Epithelial cell of esophagus (primary cell): ENCODE measurements at places on chromosomes 11 and 22.

DNA sequence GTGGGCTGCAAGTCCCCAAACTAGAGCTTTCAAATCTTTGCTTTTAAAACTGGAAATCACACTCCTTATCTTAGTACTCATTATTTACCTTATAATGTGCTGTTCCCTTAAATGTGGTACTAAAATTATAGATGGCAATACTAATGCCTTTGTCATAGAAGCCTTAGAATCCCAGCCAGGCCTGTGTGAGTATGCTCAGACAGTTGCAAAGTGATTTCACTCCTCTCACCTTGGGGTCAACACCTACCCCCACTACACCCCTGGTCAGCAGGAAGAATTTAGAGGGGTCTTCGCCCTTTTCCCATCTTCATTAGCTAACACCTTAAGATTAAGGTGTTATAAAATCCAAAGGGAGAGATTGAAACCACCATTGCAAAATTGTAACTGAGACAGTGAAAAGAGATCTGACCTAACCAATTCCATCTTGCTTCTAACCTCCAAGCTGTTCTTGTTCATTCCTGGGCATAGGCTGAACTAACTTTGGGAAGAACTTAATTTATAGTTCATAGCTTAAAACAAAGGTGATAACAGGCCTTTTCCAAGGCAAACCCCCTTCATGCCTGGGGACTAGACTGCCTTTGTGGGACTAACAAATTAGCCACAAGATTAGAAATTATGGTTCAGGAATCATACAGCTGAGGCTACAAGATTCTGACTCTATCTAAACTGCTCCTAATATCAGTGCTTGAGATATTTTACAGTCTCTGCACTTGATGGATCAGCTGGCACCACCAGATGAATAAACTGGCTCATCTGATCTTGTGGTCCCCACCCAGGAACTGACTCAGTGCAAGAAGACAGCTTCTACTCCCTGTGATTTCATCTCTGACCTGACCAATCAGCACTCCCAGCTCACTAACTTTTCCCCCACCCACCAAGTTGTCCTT lies 10.4 kb upstream of the MRPL17 start:
- DNase-seq = peak; percentile 87

DNA sequence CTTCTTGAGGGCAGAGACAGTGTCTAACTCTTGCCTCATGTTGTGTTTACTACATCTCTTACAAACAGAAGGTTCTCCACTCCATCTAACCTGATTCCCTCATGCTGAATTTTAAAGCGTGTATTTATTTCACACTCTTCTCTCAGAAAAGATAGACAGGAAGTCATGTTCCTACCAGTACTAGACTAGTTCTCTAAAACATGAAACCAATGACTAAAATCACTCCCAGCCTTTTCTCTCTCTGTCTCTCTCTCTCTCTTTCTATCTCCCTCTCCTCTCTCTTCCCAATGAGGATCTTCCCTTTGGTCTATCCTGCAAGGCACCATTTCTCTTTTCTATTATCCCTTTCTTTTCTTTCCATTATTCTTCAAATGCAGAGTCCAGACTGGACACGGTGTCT lies 391.9 kb upstream of the CADM1 start:
- no peak for DNase-seq

DNA sequence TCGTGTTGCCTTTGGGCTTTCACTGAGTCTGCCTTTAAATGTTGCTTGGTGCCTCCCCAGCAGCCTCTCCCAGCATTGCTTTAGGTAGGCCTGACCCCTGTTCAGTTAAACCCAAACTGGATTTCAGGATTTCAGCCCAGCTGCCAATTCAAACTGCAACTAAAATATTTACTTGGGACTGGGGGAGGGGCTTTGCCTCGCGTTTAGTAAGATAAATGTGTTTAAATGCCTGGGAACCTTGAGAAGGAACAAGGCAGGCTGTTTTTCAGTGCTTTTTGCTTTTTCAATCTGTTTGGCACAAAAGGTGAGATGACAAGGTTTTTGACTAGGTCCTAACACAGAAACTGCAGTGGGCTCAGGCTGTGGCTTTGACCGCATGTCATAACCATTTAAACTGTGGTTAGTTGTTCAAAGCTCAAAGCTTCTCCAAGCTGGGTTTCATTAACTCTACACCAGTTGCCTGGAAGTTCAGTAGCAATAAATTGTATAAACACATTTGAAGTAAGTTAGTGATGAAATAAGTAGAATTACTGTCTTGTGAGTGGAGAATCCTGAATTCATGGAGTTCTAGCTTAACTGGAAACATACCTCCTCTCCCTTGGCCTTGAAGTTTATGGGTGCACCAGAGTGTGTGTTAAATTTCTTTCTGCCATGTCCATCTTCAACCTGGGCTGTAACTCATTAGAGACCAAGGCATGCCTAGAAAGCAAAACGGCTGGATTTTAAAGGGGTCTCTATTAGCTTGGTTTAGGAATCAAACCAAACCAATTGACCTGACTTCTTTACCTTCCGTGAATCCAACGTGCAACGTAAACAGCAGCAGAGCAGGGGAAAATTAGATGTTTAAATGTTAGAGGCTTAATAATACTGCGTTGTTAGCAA lies 3.6 kb downstream of the PKNOX2 start:
- no peak for DNase-seq

DNA sequence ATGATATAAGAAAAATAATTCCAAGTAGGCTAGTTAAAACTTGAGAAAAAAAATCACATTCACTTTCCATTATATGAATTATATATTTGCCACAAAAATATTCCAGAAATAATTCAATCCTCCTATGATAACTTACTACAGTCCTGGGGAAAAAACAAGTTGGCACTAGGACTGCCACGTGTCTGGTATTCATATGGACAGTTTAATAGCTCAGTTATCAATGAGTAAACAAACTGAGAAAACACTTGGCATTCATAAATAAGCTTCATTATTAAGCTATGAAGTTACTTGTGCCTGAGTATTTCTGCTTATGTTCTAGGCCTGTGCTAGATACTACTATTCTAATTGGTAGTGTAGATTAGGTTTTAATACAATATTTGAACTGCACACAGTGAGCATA lies 22.5 kb upstream of the MAML2 start:
- DNase-seq = no peak

DNA sequence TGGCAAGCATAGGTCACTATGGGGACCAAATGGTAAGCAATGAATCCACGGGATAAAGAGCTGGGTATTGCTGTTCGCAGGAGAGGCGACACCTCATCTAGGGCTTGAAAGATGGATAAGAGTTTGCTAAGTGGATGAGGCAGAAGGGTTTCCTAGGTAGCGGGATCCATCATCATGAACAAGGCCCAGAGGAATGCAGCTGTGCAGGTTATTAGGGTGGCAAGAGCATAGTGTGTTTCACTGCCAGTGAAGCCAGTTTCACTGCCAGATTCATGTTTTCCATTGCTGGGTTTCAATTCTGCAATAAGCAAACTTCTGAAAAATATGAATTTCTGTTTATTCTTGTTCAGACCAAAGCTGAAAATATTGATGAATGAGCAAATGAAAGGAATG lies 27.2 kb downstream of the WEE1 start:
- peak; percentile 98 for DNase-seq
